PC-9 (cell line): ENCODE measurements at places on chromosomes 6 and 20. TPM values are rescaled to one million over a fixed set of nuclear protein-coding genes. Genes with fewer than 3 reads are reported as not detected.

ORC3 gene
- total RNA-seq = 19.8 and 24.3 TPM in 2 replicates

VSX1 gene
- total RNA-seq = 0.65 and 1.5 TPM in 2 replicates

ABHD16B gene
- not detected in 2 replicates for total RNA-seq

DNA sequence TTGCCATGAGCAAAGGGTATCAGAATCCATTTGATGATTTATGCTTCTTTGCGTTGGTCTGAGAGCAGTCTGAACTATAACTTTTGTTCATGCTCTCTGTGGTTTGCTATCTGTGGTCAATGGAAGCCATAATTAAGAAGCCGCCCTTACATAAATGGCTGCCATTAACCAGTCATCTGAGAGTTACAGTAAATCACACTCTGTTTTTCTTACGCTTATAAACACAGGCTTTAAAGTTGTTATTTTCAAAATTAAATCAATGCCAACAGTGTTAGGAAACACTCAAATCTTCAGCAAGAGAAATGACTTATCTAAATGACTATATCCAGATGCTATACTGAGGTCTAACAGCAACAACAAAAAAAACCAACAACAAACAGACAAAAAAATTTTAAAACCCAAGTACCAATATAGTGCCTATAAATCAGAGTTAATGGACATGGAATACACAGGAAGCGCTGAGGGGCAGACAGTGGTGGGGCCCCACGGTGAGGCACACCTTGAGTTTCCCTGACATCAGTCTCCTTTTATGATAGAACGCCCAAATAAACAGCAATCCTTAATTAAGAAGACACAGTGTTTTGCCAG lies 108.0 kb upstream of the C6orf118 start:
- no peak overlapping the region for H3K4me3 ChIP-seq
- no peak for DNase-seq
- no peak overlapping the region for H3K27ac ChIP-seq
- H3K36me3 ChIP-seq = no peaks in the 10 kb centered on the region
- peaks cover 62% of the 10 kb centered on the region for H3K27me3 ChIP-seq

DNA sequence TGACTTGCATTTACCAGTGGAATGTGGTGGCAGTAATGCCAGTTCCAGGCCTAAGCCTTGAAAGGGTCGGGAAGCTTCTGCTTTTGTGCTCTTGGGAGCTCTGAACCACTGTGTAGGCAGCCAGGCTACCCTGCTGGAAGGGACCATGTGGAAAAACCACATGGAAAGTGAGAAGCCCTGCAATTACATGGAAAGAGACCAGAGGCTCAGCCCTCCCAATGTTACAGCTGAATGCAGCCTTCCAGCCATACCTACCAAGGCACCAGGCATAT lies 14.9 kb upstream of the KCNB1 start:
- no peak overlapping the region for H3K4me3 ChIP-seq
- no peak overlapping the region for H3K27ac ChIP-seq
- H3K27me3 ChIP-seq = peaks cover 19% of the 10 kb centered on the region
- DNase-seq = no peak
- H3K4me1 ChIP-seq = no peaks in the 10 kb centered on the region

DNA sequence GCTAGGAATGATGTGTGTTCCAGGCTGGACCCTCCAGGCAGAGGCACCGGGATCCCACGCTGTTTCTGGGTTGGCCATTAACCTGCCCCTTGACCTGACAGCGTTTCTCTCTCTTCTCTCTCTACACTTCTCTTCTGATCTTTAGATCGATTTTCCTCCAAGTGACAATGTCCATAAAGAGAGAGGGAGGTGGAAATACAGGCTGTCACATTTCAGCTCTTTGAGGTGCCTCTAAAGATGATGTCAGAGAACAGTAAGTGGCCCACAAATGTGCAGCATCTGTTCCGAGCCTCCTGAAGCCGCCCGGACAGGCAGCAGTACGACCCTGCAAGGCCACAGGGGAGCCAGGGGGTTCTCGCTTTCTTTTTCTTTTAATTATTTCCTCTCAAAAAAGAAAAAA lies 2.5 kb upstream of the SLCO4A1 start:
- peaks cover 3% of the 10 kb centered on the region; the same call in 1 of the 2 replicates for H3K36me3 ChIP-seq
- H3K27me3 ChIP-seq = no peaks in the 10 kb centered on the region
- H3K4me3 ChIP-seq = no peak overlapping the region
- H3K4me1 ChIP-seq = peaks cover 21% of the 10 kb centered on the region

DNA sequence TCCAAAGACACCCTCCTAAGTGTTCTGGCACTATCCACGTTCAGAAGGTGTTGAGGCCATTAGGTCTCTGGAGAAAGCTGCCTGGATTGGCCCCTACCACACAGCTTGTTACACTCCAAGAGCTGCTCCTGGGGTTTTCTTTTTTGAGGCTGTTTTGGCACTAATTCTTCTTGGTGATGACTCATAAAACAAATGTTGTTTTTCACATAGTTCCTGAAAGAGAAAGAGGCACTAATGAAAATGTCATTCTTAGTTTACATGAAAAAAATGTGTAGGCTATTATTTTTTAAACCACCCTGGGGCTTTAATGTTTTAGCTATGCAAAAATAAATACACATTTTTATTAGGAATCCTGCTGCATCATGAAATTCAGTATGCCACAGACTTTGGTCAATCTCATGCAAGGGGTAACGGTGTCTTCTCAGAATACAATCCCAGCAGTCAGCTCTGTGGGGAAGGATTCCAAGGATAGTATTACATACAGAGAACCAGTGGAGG lies 38.1 kb downstream of the TBPL1 start:
- no peak overlapping the region for H3K4me3 ChIP-seq
- no peaks in the 10 kb centered on the region for H3K27me3 ChIP-seq
- H3K4me1 ChIP-seq = peaks cover 33% of the 10 kb centered on the region
- peaks cover 23% of the 10 kb centered on the region; the same call in 1 of the 2 replicates for H3K36me3 ChIP-seq
- peak overlapping the region; percentile 23; the same call in 1 of the 2 replicates for H3K27ac ChIP-seq

DNA sequence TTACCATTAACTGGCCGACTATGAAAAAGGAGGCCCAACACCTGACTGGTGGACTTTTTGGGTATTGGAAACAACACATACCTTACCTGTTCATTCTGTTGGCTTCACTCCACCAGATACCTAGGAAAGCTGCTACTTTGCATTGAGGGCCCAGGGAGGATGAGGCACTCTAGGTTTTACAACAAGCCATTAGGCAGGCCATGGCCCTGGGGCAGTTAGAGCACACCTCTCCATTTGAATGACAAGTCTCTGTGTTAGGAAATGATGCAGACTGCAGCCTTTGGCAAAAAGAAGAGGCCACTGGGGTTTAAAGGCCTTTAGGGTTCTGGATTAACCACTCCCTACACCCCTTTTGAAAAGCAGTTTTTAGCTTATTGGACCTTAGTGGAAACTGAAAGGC lies 144.3 kb downstream of the OR2B2 start:
- no peaks in the 10 kb centered on the region for H3K36me3 ChIP-seq
- H3K4me3 ChIP-seq = no peak overlapping the region
- no peaks in the 10 kb centered on the region for H3K4me1 ChIP-seq
- H3K27me3 ChIP-seq = no peaks in the 10 kb centered on the region
- DNase-seq = no peak
- no peak overlapping the region for H3K27ac ChIP-seq

DNA sequence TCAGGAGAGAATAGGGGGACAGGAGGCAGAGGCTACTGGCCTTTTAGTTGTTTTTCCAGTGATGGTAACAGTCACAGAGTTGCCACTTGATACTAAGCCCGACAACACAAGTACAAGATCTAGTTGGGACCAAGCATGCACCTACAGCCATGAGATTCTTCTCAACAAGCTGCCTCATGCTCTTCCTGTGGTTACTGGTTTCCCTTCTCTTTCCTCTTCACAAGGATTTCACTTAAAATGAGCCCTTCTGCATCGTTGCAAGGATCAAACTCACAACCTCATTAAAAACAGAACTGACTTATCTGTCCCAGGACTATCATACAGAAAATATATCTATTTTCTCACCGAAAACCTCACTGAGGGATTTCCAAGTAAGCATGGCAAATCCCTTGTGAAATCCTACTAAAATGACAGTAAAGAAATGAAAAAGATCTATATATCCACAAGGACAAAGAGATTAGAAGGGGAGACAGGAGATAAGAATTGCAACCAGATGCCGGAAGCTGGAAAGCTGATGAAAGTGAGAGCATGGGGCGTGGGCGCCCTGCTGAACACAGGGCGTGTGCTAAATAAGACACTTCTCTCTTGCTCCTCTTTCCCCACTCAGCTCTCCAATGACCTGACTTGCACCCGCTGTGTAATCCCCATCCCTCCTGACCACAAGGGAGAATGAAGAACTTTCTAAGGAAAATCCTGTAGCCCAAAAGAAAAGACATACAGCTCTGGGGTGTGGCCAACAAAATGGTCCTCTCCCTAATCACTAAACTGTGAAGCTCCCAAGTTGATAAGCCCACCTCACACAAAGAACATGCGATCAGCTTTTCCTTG lies 13.4 kb downstream of the MTFR2 start:
- DNase-seq = no peak
- no peak overlapping the region for H3K27ac ChIP-seq
- H3K36me3 ChIP-seq = peaks cover 11% of the 10 kb centered on the region; the same call in 1 of the 2 replicates
- H3K4me1 ChIP-seq = no peaks in the 10 kb centered on the region

- H3K4me3 ChIP-seq = peak overlapping the region; percentile 96
- H3K36me3 ChIP-seq = no peaks in the 10 kb centered on the region
- H3K27ac ChIP-seq = peak overlapping the region; percentile 59
- H3K4me1 ChIP-seq = peaks cover 31% of the 10 kb centered on the region
- H3K27me3 ChIP-seq = no peaks in the 10 kb centered on the region
Observed at GRCh38 chr6:146543940-146544615, 445 bp downstream of the RAB32 start.
